ENCODE measurements at places on chromosomes 16 and 17. TPM values are rescaled to one million over a fixed set of nuclear protein-coding genes. Genes with fewer than 3 reads are reported as not detected.

- H3K27me3 ChIP-seq, result no peaks in the 10 kb centered on the region
- peak within 1 kb of the TSS; percentile 84 for H3K27ac ChIP-seq
- H3K36me3 ChIP-seq, result no peaks in the 10 kb centered on the region
- H3K4me3 ChIP-seq, result peak within 1 kb of the TSS; percentile 91
- peaks cover 12% of the 10 kb centered on the region for H3K4me1 ChIP-seq
Observed at GRCh38 chr17:80035937-80036714, at the start of gene CCDC40. TSS of gene CCDC40 (plus strand) at chr17:80036642. CDS start at chr17:80036663, 21 bp downstream.

DNA sequence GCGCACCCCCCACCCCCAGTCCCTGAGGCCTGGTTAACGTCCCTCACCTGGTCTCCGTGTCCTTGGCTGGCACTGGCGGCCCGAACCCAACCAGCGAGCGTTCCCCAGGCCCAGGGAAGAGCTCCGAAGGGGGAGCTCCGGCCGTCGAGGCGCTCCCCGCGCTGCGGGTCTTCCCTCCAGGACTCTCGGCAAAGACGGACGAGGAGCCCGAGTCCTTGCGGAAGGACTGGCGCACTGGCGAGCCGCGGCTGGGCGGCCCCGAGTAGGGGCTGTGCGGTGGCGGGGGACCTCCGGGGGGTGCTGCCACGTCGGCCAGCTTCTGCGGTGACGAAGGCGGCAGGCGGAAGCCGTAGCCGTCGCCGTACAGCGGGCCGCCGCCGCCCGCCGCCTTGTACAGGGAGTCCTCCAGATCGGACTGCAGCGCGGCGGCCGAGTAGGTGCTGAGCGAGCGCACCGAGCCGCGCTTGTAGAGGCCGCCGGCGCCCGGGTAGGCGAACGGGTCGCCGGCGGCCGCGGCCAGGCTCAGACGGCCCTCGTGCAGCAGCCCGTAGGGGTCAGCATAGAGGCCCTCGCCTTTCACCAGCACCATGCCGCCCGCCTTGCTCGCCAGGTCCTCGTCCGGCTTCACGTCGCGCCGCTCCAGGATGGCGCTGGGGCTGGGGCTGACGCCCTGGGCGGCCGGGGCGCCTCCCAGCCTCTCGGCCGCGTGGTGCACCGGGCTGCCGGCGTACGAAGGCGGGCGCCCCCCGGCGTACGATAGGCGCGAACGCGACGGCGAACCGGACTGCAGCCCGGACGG is 44.1 kb downstream of the SRCIN1 start:
- peak; percentile 85 for DNase-seq
- H3K27me3 ChIP-seq, result peaks cover 62% of the 10 kb centered on the region
- peaks cover 32% of the 10 kb centered on the region for H3K4me1 ChIP-seq
- H3K4me3 ChIP-seq, result no peak overlapping the region
- no peak overlapping the region for H3K27ac ChIP-seq
- no peaks in the 10 kb centered on the region for H3K36me3 ChIP-seq

Gene ENO3
- total RNA-seq, result 8.5 TPM

- peak; percentile 69 for DNase-seq
- no peaks in the 10 kb centered on the region for H3K27me3 ChIP-seq
- peaks cover 39% of the 10 kb centered on the region for H3K4me1 ChIP-seq
Observed at GRCh38 chr16:48542020-48542473, 67.9 kb downstream of the N4BP1 start.

- no peaks in the 10 kb centered on the region for H3K27me3 ChIP-seq
- no peak overlapping the region for H3K4me3 ChIP-seq
- no peak overlapping the region for H3K27ac ChIP-seq
- peaks cover 65% of the 10 kb centered on the region for H3K36me3 ChIP-seq
Observed at GRCh38 chr16:70784692-70785555, 16.0 kb downstream of the VAC14 start.

Gene DLX3
- 0.51 TPM for total RNA-seq

Gene QPRT
- 6.3 TPM for total RNA-seq

GRCh38 chr16:24671455-24671954 is 57.9 kb upstream of the TNRC6A start:
- H3K4me3 ChIP-seq, result no peak overlapping the region
- H3K27me3 ChIP-seq, result no peaks in the 10 kb centered on the region
- no peak overlapping the region for H3K27ac ChIP-seq
- H3K4me1 ChIP-seq, result no peaks in the 10 kb centered on the region

- H3K27me3 ChIP-seq, result no peaks in the 10 kb centered on the region
- H3K36me3 ChIP-seq, result no peaks in the 10 kb centered on the region
- H3K4me1 ChIP-seq, result no peaks in the 10 kb centered on the region
- no peak overlapping the region for H3K27ac ChIP-seq
- no peak overlapping the region for H3K4me3 ChIP-seq
Observed at GRCh38 chr17:65407017-65407416, 154.4 kb downstream of the AXIN2 start.

- no peak for DNase-seq
- H3K36me3 ChIP-seq, result no peaks in the 10 kb centered on the region
- no peaks in the 10 kb centered on the region for H3K4me1 ChIP-seq
- H3K4me3 ChIP-seq, result no peak overlapping the region
- no peaks in the 10 kb centered on the region for H3K27me3 ChIP-seq
- H3K27ac ChIP-seq, result no peak overlapping the region
Observed at GRCh38 chr17:75163074-75163473, 8.8 kb upstream of the JPT1 start.

- DNase-seq, result no peak
- H3K36me3 ChIP-seq, result peaks cover 28% of the 10 kb centered on the region
- peaks cover 28% of the 10 kb centered on the region for H3K4me1 ChIP-seq
Observed at GRCh38 chr17:50692448-50693035, 15.2 kb downstream of the ANKRD40 start.

Gene ANKRD11
- total RNA-seq, result 92.4 TPM

Gene KRT32
- not detected for total RNA-seq

GRCh38 chr17:82323514-82324234 is 6.3 kb upstream of the CD7 start:
- H3K4me3 ChIP-seq, result no peak overlapping the region
- DNase-seq, result peak; percentile 70
- no peaks in the 10 kb centered on the region for H3K36me3 ChIP-seq

Gene IL17C
- total RNA-seq, result 0.76 TPM

- no peaks in the 10 kb centered on the region for H3K36me3 ChIP-seq
- peak overlapping the region; percentile 82 for H3K27ac ChIP-seq
- H3K4me3 ChIP-seq, result no peak overlapping the region
Observed at GRCh38 chr17:68054296-68054900, 18.9 kb downstream of the KPNA2 start.

Gene KCNG4
- total RNA-seq, result not detected

DNA sequence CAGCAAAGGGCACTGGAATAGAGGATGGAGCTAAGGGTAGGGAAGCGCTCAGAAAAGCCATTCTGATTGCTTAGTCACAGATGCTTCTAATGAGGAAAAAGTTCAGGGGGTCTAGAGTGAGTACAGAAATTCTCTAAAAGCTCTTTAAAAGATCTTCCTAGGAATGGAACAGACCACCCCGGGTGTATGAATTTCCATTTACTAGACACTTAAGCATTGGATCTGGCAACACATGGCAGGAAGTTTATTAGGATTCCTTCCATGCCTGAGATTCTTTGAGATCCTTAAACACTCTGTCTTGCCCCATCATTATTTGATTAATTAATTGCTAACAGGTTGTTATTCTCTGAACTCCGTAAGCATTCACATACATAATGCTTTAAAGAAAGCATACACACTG is 8.5 kb downstream of the KRTAP9-7 start:
- H3K36me3 ChIP-seq, result no peaks in the 10 kb centered on the region
- DNase-seq, result no peak

DNA sequence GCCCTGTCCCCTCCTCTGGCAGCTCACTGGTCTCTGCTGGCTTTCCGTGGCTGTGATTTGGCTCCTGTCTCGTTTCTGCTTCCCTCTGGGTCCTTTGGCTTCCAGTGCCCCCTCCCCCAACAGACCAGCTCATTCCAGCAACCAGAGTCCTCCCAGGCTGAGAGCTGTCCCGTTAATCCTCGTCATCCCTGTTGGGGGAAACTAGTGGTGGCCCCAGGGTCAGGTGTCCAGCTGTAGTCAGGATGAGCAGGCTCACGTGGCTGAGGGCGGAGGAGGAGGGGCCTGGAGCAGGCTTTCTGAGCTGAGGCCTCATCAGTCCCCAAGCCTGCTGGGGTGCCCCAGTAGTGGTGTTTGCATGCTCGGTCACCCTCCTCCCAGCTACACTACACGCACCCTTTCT is 10.7 kb upstream of the CBX4 start:
- H3K4me3 ChIP-seq, result no peak overlapping the region
- no peaks in the 10 kb centered on the region for H3K36me3 ChIP-seq
- no peak for DNase-seq
- H3K27ac ChIP-seq, result no peak overlapping the region
